ENCODE measurements at places on chromosomes 6 and 20.

GRCh38 chr6:36873612-36874442 is 776 bp downstream of the PPIL1 start:
- no peak for DNase-seq

DNA sequence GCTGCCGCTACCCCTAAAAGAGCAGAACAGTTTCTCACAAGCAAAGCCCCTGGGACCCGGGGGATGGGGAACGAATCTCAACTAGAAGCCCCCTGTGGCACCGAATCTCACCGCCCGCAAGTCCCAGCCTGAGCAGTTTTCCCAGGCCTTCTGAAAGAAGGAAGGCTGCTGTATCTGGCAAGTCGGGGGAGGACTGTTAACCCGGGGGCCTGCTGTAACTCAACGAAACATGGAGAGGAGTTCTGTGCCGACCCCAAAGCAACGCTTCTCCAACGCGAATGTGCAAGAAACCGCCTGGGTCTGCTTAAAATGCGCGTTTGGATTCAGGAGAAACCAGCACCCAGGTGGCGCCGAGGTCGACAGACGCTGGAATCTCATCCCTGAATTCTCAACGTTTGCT is 34.2 kb downstream of the DLL1 start:
- DNase-seq: no peak

- no peak for DNase-seq
Measured at GRCh38 chr20:9279918-9280401, 211.1 kb downstream of the PLCB4 start.

GRCh38 chr6:5782783-5783547 is 223.8 kb downstream of the NRN1 start:
- no peak for DNase-seq

DNA sequence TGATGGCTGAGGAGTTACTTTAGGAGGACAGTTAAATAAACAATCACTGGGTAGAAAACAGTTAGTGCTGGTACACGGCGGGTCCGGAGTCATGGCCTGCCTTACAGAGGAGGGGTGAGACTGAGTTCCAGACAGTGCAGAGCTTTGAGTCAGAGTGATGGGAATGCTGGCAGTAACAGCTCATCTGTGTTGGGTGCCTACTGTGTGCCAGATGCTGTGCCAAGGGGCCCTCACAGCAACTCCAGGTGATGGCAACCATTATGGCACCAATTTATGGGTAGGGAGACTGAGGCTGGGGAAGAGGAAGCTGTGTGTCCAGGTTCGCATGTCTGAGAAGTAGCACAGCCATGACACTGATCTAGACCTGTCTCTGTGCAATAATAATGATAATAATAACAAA is 132.6 kb downstream of the CEBPB start:
- DNase-seq: no peak

DNA sequence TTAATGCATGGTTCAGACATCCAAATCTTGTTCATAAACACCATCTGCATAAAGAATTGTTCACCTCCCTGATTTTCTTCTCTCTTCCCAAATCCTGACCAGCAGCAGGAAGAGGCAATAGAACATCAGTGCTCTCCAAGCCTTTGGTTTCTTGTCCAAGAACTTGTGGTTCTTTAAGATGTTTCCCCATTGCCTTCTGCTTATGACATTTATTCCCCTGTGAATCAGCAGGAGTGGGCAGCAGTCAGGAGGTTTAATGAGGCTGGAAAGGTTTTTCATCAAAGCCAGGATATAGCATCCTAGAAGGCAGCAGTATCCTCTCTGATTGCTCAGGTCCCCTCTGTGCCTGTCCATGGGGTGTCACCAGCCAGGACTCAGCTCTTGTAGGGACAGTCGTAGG is 5.3 kb downstream of the HDDC2 start:
- DNase-seq: no peak

- DNase-seq: peak; percentile 5
Measured at GRCh38 chr6:70686548-70687133, 19.0 kb downstream of the SMAP1 start.
